GM13977 (cell line): ENCODE measurements at places on chromosomes 7 and 10.

DNA sequence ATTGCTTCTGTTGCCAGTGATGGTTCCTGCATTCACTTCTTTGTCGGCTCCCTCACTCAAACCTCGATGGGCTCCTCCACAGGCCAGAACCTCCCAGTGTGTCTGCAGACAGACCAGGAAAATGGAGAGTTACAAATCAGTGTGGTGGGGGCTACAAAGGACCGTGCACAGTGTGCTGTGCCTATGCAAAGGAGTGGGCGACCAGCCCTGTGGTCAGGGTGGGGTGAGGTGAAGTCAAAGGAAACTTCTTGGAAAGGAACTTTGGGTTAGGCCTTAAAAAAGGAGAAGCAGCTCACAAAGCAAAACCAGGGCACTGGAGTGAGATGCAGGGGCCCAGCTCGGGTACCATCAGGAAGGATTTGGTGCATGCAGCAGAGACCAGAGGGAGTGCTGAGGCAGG, 304.3 kb upstream of the ZMIZ1 start:
- DNase-seq: no peak

DNA sequence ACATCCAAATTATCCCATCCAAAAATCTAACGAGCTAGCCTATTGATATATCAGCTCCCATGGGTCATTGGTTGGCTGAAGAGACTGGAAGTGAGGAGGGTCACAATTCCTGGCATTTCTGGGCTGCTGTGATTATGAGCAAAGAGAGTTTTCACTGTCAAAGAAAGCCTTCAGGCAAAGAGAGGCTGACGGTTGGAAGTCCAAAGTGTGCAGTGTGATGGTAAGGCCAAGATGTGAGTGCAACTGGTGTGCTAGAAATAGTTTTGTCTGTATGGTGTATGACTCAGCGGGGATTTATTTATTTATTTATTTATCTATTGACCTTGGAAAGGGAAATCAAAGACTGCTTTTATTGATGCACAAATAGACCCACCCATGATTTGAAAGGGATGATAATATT, 75.0 kb downstream of the AASS start:
- no peak for DNase-seq

GRCh38 chr7:84237533-84238173, 43.1 kb upstream of the SEMA3A start:
- DNase-seq: no peak

- no peak for DNase-seq
Measured at GRCh38 chr10:54124209-54124885, 676.7 kb downstream of the PCDH15 start.

DNA sequence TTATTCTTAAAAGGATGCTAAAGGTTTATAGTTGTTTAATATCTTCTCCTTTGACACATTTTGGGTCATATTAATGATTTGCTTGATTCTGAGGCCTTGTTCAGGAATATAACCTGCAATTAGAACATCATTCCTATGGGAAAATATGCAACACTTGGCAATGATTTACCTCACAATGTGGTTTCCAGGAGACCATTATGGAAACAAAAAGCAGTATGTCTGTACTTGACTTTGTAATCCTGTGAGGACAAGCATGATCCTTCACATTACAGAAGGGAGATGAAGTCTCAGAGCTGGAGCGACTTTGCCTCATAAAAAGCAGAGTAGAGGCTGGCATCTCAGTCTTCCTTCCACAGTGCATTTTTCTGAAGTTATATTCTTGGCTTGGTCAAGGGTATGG, 57.0 kb upstream of the CDCA7L start:
- no peak for DNase-seq

DNA sequence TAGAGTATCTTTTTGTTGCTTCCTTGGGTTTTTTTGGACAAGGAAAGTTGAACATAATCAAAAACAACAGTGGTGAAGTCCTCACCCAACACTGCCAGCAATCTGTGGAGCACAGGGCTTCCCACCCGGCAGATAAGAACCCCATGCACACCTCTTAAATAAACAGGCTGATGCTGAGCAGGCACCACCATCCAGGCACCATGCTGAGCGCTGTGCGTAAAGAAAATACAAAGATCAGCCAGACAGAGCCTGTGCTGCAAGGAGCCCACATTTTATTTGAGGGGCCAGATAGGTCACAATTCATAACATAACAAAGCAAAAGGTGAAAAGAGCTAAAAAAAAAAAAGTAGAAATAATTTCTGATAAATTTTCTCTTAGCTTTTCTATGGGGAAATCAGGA, 231.2 kb downstream of the PTPRN2 start:
- DNase-seq: no peak
